ENCODE measurements at places on chromosomes 11 and 22. TPM values are rescaled to one million over a fixed set of nuclear protein-coding genes. Genes with fewer than 3 reads are reported as not detected.

FZD4 gene
- total RNA-seq, result 0.11 TPM

- DNase-seq, result no peak
Measured at GRCh38 chr11:31809541-31809856, 1.6 kb downstream of the PAX6 start.

- no peak for DNase-seq
Measured at GRCh38 chr11:17211286-17211685, 3.5 kb upstream of the PIK3C2A start.

DNA sequence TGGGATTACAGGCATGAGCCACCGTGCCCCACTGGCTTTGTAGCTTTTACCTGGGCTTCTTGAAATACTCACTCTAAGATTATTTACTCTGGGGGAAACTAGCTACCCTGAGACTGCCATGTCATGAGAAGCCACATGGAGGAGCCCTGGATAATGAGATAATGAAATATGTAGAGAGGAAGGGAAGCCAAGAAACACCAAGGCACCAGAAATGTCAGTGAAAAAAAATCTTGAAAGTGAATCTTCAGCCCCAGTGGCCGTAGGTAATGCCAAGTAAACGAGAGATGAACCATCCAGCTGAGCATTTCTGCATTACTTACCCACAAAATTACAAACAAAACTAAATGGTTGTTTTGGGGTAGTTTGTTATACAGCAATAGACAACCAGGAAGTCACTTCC, 125.6 kb downstream of the APIP start:
- DNase-seq, result no peak

TIMP3 gene
- 0.36 TPM for total RNA-seq

GRCh38 chr11:23023319-23023718, 163.0 kb upstream of the CCDC179 start:
- no peak for DNase-seq

DNA sequence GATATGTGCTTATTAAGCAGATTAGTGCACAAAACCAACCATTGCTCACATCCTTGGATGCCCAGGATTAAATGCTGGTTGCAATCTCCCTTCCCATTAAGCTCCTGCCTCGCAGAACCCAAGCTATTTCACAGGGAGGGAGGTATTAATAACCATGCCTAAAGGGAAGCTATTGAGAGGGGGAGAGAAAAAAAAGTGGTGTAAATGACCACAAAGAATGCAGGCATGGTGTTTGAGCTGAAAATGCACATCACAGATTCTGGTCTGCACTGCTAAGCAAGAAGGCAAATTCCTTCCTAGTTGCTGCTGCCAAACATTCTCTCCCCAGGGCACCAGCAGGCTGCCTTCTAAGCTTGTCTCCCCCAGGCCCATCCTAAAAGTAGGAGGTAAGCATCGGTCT, 92.0 kb upstream of the ISX start:
- DNase-seq, result no peak

DNA sequence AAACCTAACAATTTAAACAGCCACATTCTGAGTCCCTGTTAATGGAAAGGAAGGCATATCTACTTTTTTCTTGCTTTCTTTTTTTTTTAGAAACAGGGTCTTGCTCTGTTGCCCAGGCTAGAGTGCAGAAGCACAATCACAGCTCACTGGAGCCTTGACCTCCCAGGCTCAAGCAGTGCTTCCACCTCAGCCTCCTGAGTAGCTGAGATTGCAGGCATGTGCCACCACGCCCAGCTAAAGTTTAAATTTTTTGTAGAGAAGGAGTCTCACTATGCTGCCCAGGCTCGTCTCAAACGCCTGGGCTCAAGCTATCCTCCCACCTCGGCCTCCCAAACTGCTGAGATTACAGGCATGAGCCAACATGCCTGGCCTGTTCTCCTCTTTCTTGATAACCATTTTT, 25.4 kb downstream of the ARFGAP3 start:
- DNase-seq, result no peak

LGR4 gene
- 0.11 TPM for total RNA-seq

ENDOD1 gene
- total RNA-seq, result 23.8 TPM

DNA sequence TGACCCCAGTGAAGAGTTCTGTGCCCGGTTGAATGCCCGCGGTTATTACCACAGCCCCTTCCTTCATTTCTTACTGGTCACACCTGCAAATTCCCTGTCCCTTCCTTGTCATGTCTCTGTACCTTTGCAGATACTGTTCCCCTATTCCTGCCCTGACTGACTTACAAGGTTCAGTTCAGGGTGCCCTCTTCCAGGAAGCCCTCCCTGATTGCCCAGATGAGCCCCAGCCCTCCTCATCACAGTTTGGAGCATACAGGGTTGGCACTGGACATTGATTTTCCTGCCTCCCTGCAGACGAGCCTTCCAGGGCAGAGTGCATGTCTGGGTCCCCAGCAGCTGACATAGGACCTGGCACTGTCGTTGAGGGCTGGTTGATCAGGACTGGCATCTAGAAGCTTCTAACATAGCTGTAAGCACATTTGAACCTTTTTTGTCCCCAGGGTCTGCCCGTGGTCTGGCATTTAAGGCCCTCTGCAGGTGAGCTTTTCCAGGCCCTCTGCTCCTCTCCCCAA, 70.4 kb upstream of the SHISAL1 start:
- DNase-seq, result no peak

DNA sequence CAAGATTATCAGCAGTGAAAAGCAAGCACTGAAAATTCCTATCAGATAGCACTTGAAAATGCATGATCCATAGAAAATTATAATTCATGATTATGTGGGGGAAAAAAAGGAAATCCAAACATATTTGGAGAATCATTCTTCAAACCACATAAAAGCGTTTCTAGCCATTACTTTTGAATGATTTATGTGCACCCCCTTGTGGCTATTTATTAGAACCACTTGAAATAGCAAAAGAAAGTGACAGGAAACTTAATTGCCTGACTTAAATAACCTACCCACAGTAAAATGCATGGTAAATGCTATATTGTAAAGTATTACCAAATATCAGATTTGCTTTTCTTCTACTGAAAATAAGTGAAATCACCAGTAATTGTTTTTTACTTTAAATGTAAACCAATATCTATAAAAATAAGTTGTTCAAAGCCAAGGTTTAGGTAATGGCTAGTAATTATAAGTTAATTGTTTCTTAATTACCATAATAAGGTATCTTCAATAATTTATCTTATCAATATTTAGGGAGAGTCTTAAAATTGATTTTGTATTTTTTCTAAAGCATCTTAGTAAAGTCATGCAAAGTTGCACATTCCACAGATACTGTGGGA, 168.5 kb downstream of the ARHGAP42 start:
- no peak for DNase-seq

SPDYC gene
- total RNA-seq, result not detected

DNA sequence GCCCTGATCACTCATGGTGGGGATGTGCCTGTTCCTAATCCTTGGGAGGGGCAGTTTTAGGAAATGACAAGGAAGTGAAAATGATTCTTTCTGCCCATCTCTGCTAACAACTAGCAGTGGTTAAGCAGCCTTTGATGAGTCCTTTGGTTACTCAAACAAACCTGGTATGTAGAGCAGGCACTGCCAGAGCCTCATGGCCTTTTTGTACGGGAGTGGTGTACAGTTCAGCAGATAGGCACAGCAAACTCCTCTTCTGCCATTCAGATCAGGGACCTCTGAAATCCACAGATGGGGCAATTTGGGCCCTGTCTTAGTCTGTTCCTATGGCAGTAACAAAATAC, 66.2 kb downstream of the FZD4 start:
- no peak for DNase-seq

OR8J1 gene
- not detected for total RNA-seq

GRCh38 chr11:79212741-79213190, 228.1 kb downstream of the TENM4 start:
- no peak for DNase-seq

Measured in activated naive CD8-positive, alpha-beta T cell treated with anti-CD3 and anti-CD28 coated beads, Interleukin-2, amount 10 ng/mL, durations not matched to agents 7 days and 5 days (primary cell).